ENCODE measurements at places on chromosomes 7 and 10.

GRCh38 chr7:55592492-55592891 lies 20.2 kb upstream of the VOPP1 start:
- DNase-seq = no peak

DNA sequence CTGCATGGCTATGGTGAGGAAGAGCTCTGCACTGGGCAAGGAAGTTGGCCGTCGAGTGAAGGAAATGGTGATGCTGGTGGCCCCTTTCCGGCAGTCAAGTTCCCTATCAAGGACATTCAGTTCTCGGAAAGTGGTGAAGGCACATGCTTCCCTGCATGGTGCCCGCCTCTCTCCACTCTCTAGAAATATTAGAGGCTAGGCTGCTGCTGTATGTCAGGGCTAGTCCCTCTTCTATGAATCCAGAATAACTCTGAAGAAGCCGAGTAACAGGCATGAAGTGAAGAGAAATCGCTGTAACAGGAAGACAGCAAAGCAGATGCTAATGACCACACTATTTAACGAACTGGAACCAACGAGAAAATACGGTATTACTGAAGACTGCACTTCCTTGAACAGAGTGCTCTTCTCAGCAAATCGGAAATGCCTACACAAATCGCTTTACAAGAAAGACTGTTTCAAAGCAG lies 5.4 kb downstream of the IDI1 start:
- peak; percentile 74 for DNase-seq

GRCh38 chr10:123526356-123527064 lies 139.6 kb upstream of the GPR26 start:
- DNase-seq = no peak

- DNase-seq = no peak
Measured at GRCh38 chr7:6489612-6490011, 41.9 kb upstream of the DAGLB start.

- DNase-seq = no peak
Measured at GRCh38 chr7:26070290-26070689, 81.7 kb upstream of the NFE2L3 start.

- no peak for DNase-seq
Measured at GRCh38 chr10:128867210-128867609, 599.8 kb upstream of the MGMT start.

Data from CD4-positive, alpha-beta T cell treated with Interferon alpha-2 for 1 hour (primary cell).